Fibroblast of skin of back (primary cell): ENCODE measurements at places on chromosomes 6 and 20.

DNA sequence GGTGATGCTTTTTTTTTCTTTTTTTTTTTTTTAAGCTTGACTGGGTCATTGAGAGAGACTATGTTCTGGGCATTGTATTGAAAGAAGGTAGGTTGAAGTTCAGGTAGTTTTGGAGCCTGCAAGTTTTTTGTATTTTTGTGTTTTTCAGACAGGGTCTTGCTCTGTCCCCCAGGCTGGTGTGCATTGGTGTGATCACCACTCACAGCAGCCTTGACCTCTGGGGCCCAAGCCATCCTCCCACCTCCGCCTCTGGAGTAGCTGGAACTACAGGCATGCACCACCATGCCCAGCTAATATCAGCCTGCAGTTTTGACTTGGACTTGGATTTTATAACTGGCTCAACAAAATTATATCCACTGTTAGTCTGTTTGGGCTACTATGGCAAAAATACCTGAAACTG lies 31.7 kb upstream of the TFAP2A start:
- no peak for DNase-seq

DNA sequence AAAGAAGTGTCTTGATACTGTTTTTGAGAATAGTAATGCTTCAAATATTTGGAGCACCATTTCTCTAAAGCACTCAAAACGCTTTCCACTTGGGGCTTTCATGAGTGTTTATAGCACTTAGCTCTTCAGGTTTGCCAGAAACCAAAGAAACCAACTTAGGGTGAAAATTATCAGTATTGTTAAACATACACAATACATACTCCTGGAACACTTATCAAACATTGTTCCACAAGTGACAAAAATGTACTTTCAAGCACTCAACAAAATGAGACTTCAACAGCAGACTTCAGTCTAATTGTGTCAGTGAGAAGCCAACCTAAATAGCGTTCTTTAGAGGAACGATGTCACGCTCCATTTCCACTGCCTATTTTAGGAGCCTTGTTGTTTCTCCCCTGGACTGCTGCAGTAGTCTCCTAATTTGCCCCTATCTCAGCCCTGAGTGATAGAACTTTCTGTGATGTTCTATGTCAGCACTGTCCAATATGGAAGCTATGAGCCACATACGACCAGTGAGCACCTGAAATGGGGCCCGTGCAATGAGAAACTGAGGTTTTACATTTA lies 461.3 kb downstream of the KIF16B start:
- DNase-seq = no peak

- no peak for DNase-seq
These were observed 91.7 kb downstream of the SCML4 start for GRCh38 chr6:107732461-107732860.

DNA sequence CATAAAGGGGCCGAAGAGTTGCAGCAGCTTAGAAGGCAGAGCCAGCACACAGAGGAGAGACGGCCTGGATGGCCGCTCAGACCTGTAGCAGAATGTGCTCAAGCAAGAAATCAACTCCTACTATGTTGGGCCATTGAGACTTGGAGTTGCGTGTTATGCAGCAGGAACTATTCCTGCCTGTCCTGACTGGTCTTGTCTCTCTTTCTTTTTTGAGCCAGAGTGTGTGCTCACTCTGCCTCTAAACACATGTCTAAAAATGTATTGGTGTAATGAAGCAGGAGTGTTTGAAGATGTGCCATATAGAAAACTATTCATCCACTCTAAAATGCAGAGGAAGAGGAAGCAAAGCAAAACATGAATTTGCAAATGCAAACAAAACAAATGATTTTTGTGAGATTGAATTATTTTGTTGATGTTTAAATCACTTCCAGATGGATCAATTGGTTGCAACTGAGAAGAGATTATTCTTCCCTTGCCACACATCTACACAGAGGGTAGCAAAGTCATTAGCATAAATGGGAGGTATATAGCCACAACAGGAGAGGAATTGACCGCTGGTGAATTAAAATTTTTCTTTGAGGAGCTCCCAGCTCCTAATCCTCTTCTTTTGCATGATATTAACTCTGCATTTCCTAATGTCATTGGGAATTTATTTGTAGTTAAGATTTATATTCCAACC lies 20.4 kb upstream of the SYNJ2 start:
- DNase-seq = no peak

- no peak for DNase-seq
These were observed 690.3 kb downstream of the HTR1B start for GRCh38 chr6:76772951-76773350.

GRCh38 chr6:56659721-56660380 lies 17.2 kb upstream of the DST start:
- DNase-seq = no peak

DNA sequence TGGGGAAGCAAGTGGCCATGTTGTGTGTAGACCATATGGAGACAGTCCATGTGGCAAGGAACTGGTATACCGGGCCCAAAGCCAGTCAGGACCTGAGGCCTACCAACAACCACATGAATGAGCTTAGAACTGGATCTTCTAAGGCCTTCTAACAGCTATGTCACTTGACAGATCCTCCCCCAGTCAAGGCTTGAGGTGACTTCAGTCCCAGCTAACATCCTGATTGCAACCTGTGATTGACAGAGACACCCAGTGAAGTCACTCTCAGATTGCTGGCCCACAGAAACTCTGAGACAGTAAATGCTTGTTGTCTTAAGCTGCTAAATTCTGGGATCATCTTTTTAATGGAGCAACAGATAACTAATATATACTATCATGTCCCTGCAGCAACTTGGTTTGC lies 32.9 kb downstream of the AHI1 start:
- DNase-seq = no peak

DNA sequence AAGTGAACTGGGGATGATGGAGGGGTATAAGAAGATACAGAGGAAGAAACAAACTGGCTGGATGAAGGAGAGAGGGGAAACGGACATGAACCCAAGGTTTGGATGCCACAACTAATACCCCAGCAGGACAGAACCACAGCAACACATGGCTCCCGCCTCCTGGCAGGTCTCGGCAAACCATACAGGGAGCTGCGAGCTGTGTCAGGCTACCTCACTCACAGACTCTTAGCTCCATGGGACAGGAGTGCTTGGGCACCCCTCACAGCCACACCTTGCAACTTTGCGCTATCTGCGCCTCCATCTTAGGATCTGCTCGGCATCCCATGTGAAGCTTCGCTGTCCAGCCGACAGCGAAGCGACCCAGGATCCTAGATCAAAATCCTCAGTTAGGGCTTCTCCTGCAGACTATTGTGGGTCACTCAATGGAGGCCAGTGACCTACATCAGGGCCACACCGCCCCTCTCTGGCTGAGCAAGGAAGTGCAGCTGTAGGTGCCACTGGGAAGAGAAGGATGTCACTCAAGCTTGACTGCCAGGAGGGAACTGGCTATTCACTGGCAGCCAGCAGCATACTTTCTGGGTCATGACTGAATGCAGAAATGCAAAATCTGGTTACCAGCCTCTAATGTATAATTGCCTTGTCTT lies 174.4 kb upstream of the RIN2 start:
- peak; percentile 66 for DNase-seq

DNA sequence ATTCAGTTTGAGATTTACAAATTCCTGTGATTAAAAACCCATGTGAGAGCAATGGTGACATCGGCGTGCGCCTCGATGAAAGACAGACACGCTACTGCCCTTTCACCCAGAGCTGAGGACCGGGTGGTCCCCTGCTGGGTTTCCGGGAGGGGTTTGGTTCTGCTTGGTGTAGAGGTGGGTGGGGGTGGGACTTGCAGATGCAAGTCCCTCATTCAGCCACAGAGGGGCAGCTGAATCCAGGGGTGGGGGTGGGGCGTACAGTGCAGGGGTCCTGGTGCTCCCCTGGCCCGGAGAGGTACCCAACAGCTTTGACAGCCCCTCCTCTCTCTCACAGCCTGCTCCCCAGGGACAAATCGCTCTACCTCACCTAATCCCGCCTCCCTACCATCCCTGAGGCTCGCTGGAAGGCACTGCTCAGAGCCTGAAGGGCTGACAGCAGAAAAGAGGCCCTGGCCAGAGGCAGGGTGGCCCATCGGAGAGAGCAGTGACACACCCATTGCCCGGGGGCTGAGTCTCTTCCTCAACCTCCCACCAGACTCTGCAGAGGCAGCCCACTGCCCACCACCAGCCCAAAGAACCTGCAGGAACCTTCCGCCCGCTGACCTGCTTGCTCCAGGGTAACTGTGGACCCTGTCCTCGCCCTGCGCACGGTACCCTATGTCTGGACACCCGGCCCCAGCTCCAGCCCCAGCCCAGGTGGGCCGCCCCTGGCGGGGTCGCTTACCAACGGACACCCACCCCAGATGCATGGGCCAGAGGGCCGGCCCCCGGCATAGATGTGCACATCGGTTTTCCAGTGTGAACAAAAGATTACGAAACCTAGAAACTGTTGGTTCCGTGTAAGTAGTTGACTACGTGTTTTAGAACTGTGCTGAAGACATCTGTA lies 118.4 kb downstream of the JPH2 start:
- DNase-seq = no peak

DNA sequence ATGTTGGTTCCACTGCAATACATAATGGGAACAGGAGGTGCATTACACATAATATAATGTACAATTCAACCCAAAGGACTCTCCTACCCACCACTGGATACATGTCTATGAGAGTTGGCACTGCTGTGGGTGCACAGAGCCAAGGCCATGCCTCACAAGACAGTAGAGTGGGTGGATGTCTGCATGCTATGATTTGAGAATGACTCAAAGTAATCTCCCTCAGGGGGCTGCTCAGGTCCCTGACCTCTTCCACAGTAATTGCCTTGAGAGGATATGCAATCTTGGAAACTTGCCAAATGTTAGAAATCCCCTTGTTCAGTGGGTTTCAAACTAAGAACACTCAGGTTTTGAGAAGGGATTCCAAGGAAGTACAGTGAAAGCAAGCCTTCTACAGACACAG lies 79.0 kb downstream of the ANKEF1 start:
- no peak for DNase-seq

- DNase-seq = peak; percentile 66
These were observed 31.5 kb downstream of the RAB44 start for GRCh38 chr6:36729161-36729524.

DNA sequence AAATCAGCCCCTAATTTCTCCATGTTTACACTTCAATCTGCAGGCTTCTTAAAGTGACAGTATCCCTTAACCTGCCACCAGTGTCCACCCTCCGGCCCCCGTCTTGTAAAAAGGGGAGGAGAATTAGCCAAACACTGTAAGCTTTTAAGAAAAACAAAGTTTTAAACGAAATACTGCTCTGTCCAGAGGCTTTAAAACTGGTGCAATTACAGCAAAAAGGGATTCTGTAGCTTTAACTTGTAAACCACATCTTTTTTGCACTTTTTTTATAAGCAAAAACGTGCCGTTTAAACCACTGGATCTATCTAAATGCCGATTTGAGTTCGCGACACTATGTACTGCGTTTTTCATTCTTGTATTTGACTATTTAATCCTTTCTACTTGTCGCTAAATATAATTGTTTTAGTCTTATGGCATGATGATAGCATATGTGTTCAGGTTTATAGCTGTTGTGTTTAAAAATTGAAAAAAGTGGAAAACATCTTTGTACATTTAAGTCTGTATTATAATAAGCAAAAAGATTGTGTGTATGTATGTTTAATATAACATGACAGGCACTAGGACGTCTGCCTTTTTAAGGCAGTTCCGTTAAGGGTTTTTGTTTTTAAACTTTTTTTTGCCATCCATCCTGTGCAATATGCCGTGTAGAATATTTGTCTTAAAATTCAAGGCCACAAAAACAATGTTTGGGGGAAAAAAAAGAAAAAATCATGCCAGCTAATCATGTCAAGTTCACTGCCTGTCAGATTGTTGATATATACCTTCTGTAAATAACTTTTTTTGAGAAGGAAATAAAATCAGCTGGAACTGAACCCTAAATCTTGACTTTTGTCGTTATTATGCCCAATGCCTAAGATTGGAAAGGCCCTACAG lies 4.5 kb downstream of the SOX4 start:
- peak; percentile 28 for DNase-seq

GRCh38 chr6:159232751-159233150 lies 63.6 kb downstream of the FNDC1 start:
- no peak for DNase-seq

DNA sequence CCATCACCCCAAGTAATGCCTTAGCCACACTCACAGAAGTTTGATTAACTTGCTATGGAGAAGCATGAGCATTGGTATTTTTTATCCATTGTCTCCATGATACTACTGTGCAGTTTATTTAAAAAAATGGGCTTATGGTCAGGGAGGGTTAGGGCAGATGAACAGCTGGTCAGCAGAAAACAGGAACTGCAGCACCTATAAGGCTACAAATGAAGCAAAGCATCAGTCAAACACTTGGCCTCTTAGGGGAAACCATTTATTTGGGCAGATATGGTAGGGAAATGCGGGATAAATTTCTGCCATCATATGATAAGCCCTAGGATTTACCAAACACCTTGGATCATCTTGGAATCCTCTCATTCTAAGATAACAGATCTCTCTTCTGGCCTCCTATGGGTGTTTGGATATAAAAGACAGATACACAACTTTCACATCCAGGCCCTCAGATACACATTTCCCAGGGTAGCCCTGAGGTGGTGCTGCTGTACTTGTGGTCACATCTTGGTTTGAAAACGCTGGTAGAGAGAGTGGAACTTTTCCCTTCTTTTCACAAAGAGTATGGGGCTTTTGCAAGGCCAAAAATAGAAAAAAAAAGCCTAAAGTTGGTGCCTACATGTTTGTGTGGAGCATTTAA lies 42.8 kb upstream of the AHI1 start:
- DNase-seq = peak; percentile 32

DNA sequence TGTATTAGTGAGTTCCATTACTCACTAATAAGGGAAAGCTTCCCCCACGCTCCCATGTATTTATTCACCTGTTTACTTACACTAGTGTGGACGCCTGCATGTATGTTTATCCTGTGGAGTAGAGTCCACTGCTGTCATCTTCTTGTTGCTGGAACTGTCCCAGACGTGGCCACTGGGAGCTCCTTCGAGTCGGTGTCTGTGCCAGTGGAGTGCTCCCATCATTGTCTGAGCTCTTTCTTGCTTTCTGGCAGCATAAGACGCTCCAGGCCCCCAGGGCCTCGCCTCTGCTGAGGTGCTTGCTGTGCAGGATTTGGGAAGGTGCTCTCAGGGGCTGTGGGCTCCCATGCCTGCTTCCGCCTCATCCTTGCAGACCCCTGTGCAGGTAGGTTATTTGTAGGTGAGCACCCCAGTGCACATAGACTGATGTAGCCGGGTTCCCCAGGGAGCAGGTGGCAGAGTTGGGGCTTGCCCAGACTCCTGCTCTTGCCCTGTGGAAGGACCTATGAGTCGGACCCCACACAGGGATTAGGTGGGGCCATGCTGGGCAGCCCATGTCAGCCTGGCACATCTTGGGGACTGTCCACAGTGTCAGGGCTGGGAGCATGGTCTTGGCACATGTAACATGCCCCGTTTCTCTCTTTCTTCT lies 16.6 kb downstream of the PHACTR3 start:
- no peak for DNase-seq

- DNase-seq = no peak
These were observed 14.8 kb downstream of the KIAA1755 start for GRCh38 chr20:38245753-38246152.

- peak; percentile 6 for DNase-seq
These were observed 46.4 kb downstream of the CNR1 start for GRCh38 chr6:88119769-88120168.

- no peak for DNase-seq
These were observed 511.1 kb upstream of the MAP3K7 start for GRCh38 chr6:91098006-91098405.
